Stimulated activated CD4-positive, alpha-beta T cell treated with anti-CD3 and anti-CD28 coated beads, Interleukin-12 subunit alpha, Interleukin-12 subunit beta, amount 100 ng/mL, for 4 hours (primary cell): ENCODE measurements at places on chromosomes 2 and 18.

DNA sequence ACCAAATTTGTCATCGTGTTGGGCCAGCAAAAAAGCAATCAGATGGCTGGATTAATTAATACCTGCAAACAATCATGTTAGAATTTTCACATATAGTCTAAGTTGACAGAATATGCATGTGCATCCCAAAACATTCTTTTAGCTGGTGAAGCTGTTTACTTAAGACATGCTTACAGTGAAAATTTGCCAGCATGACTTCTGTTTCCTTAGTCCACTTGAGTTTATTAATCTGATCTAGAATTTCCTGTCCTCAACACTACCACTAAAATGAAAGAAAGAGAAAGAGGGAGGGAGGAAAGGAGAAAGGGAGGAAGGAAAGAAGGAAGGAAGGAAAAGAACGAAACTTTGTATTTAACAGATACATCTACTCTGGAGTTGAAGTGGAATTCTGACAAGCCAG is 2109.9 kb upstream of the PIK3C3 start:
- no peak for DNase-seq

- no peak for DNase-seq
Measured at GRCh38 chr18:44594799-44595467, 85.8 kb upstream of the SETBP1 start.

DNA sequence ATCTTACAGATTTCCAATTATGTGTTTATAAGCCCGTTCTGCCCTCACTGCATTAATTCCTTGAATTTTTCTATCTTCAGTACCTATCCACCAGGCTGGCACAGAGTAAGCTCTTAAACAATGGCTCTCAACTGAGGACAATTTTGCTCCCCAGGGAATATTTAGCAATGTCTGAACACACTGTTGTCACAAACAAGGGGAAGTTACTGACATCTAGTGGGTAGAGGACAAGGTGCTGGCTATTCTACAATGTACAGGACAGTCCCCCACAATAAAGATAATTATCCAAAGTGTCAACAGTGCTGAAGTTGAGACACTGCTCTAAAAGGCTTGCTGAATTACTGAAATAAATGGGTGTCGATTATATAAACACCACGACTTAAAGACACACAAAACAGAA is 5.0 kb downstream of the NDUFS1 start:
- no peak for DNase-seq

DNA sequence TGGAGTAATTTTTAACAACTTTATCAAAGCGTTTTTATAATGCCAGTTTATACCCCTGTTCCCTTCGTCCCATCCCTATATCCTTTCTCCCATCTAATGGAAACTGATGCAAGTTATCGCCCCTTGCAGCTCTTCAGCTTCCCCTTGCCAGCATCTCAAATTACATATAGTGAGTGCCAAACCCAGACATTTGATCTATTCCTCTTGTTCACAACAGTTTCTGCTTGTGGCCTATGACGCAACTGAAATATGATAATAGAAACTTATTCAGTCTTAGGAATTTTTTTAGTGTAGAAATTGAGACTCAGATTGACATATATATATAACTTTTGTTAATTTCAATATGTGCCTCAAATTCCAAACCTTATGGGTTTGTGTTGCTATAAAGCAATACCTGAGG is 562.2 kb upstream of the VWC2L start:
- no peak for DNase-seq

GRCh38 chr2:238895891-238896600 is 48.2 kb downstream of the TWIST2 start:
- no peak for DNase-seq
